ENCODE measurements at places on chromosomes 2 and 18.

DNA sequence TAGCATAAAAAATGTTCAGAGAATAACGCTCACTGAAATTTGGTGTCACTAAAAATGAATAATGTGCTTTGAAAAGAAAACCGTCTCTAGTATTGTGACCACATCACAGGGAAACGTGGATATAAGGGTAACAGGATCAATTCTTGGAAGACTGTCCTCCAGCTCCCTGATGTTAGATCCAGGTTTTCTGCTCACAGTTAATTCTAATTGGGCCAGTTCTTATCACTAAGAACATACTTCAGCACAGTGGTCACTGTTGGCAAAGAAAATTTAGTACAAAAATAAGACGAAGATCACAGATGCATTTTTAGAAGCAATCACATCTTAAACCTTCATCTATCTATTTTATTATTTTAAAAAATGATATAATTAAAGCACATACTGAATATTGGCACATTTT is 57.0 kb upstream of the CD226 start:
- DNase-seq = no peak

DNA sequence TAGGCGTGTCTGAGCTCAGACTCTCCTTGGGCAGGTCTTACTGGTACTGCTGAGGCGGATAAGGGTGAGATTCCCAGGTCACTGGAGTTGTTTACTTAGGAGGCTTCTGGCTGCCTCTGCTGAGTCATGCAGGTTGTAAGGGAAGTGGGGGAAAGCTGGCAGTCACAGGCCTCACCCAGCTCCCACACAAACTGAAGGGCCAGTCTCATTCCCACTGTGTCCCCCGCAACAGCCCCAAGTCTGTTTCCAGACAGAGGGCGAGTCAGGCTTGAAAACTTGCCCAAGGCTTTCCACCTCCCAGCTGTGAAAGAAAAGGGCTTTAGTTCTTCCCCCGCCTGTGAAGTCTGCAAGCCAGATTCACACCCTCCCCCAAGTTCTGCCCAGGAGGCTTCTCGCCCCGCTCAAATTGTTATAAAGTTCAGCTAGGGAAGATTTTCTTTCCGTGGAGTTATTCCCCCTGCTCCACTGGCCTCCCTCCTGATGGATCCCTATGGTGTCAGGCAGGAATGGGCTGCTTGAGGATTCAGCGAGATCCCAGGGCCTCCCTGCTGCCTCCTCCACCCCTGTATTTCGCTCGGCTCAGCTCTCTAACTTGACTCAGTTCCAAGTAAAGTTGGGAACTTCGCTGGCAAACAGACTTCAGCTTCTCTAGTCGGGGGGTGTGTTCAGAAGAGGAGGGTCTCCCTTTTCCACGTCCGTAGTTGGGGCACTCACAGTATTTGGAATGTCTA is 248.6 kb downstream of the NR4A2 start:
- DNase-seq = no peak

DNA sequence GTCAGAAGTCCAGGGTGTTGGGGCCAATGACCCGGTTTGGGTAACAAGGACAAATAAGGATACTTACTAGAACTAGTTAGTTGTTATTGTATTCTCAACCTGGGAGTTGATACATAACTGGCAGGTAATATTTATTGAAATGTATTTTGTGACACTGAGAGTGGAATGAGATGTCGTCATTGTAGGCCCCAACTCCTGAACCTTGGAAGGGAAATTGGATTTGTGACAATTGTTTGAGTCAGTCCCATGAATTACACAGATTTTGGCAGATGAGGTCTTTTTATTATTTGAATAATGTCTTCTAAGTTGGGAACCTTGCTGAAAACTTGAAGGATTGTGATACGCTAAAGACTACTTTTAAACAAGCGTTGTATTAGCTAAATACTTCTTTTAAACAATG is 5.1 kb downstream of the TIMM21 start:
- no peak for DNase-seq

GRCh38 chr18:10343778-10344177 is 110.7 kb upstream of the APCDD1 start:
- DNase-seq = no peak

- peak; percentile 73 for DNase-seq
These were observed at the start of gene ITGA6 for GRCh38 chr2:172427256-172427989. Gene ITGA6 (plus strand): TSS chr2:172427586.

DNA sequence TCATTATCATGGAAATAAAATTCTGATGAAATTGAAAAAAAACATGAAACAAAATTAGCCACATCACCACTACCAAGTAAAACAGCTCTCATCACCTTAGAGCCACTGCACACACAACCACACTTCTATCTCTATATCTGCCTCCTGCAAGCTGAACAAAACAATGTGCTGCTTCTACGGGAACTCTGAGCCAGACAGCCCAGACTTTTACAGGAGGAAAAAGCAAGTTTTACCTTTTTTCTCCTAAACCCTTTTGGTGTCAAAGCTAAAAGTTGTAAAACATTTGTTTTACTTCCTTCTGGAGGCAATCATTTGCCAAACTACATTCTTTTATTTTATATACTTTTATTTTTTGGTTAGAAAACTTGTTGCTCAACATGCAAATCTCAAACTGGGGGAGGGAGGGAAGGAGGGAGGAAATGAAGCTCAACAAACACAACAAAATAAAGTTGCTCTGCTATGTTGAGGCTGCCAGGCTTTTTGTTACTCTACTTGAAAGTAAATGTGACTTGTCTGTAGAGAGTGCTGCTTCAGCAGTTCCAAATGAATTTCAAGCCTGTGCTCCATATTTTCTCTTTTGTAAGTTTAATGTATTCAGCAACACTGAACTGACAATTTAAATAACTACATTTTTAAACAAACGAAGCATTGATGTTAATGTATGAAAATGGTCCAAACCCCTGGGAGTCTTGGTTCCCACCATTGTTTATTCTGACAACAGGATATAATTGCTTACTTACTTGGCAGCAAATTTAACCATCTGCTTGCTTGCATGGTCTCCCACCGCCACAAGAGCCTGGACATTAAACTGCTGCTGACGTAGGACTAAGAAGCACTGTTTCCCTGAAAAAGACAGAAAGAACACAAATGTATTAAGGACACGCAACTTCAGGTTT is 24.5 kb downstream of the DARS1 start:
- DNase-seq = no peak

- no peak for DNase-seq
These were observed 176.0 kb downstream of the CTIF start for GRCh38 chr18:48714873-48715272.

GRCh38 chr2:69559442-69560146 is 83.9 kb downstream of the AAK1 start:
- DNase-seq = peak; percentile 68

GRCh38 chr2:159272156-159272555 is 14.3 kb downstream of the WDSUB1 start:
- DNase-seq = no peak

DNA sequence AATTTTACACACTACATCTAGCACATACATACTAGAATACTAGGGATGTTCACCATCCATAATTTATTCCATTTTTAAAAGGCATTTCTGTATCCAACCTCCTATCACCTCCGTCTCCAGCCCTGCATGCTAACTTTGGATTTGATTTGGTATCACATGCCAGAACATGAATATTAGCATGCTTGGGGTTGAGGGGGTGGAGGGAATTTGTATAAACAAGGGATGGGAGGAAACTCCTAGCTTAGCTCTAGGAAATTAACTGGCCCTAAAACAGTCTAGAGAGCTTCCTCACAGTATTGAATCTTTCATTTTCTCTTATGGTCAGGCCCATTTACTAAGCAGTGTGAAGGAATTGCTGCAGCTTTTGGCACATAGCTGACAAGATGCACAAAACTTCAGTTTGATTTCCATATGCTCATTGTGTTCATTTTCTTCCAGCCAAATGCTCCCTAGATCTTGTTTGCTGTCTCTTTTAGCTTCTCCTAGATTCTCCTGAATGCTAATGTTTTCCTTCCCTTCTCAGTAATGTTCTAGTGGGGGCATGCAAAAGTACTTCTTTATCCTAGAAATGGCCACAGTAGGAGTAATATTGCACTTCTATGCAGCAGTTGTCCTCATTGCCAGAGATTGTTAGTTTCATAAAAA is 135.2 kb downstream of the VWC2L start:
- DNase-seq = no peak

GRCh38 chr2:104889291-104889959 is 35.5 kb downstream of the POU3F3 start:
- no peak for DNase-seq
